ENCODE measurements at places on chromosomes 4 and X. TPM values are rescaled to one million over a fixed set of nuclear protein-coding genes. Genes with fewer than 3 reads are reported as not detected.

USP51 gene
- total RNA-seq, result 1.7 TPM

- H3K4me3 ChIP-seq, result no peak overlapping the region
- H3K27ac ChIP-seq, result no peak overlapping the region
- no peaks in the 10 kb centered on the region for H3K4me1 ChIP-seq
- no peaks in the 10 kb centered on the region for H3K36me3 ChIP-seq
These were observed 8.4 kb downstream of the ZNF280C start for GRCh38 chrX:130260316-130260715.

GRCh38 chr4:156193106-156193505 lies 239.4 kb upstream of the CTSO start:
- no peak overlapping the region for H3K27ac ChIP-seq
- H3K4me3 ChIP-seq, result no peak overlapping the region
- H3K36me3 ChIP-seq, result no peaks in the 10 kb centered on the region
- DNase-seq, result no peak
- H3K4me1 ChIP-seq, result no peaks in the 10 kb centered on the region

- H3K27me3 ChIP-seq, result no peaks in the 10 kb centered on the region
- no peak overlapping the region for H3K27ac ChIP-seq
- H3K4me3 ChIP-seq, result no peak overlapping the region
- H3K36me3 ChIP-seq, result peaks cover 43% of the 10 kb centered on the region
These were observed 57.5 kb downstream of the MTM1 start for GRCh38 chrX:150625875-150626274.

DNA sequence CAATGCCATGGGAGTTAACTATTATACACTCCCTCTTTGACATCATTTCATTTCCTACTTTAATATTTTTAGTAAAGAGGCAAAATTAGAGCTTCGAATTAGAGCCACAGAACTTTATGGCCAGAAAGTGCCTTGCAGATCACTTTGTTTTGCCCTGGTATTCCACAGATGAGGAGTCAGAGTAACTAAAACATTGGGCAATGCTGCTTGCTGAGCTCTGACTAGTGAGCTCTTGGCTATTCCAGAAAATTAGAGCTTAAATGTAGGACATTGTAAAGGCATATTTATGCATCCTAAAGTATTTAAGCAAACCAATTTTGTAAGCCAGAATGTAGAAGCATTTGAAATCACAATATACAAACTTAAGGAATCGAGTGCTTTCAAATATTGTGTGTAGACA lies 6.3 kb upstream of the ZNF827 start:
- H3K4me3 ChIP-seq, result no peak overlapping the region
- H3K4me1 ChIP-seq, result no peaks in the 10 kb centered on the region
- no peaks in the 10 kb centered on the region for H3K36me3 ChIP-seq
- H3K27me3 ChIP-seq, result no peaks in the 10 kb centered on the region
- no peak overlapping the region for H3K27ac ChIP-seq

IL15 gene
- 7.0 TPM for total RNA-seq

GRCh38 chr4:103915224-103915869 lies 195.6 kb upstream of the TACR3 start:
- H3K4me1 ChIP-seq, result no peaks in the 10 kb centered on the region
- H3K4me3 ChIP-seq, result no peak overlapping the region
- no peak overlapping the region for H3K27ac ChIP-seq
- H3K27me3 ChIP-seq, result no peaks in the 10 kb centered on the region

DNA sequence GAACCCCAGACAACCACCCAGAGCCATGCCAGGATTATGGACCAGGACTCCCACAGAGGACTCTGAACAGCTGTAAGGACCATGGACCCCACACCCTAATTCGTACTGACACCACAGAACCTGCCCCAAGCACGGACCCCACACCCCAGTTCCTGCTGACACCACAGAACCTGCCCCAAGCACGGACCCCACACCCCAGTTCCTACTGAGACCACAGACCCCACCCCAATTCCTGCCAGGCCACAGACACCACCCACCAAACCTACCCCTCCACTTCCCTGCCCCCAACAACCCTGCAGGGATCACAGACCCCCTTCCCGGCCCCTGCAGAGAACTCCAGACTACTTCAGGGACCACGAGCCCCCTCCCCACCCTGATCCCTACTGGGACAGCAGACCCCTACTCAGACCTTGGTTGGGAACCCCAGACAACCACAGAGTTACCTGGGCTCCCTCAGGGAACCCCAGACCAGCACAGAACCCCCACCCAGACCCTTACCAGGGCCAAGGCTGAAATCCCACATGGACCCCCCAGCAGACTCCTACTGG lies 1.4 kb upstream of the DHRSX start:
- DNase-seq, result no peak
- no peak overlapping the region for H3K4me3 ChIP-seq
- H3K36me3 ChIP-seq, result no peaks in the 10 kb centered on the region
- H3K27me3 ChIP-seq, result no peaks in the 10 kb centered on the region
- peaks cover 6% of the 10 kb centered on the region for H3K4me1 ChIP-seq

GRCh38 chrX:133229361-133229760 lies 11.2 kb upstream of the TFDP3 start:
- no peak for DNase-seq
- no peaks in the 10 kb centered on the region for H3K27me3 ChIP-seq
- no peak overlapping the region for H3K4me3 ChIP-seq

CXCL10 gene
- total RNA-seq, result not detected

DNA sequence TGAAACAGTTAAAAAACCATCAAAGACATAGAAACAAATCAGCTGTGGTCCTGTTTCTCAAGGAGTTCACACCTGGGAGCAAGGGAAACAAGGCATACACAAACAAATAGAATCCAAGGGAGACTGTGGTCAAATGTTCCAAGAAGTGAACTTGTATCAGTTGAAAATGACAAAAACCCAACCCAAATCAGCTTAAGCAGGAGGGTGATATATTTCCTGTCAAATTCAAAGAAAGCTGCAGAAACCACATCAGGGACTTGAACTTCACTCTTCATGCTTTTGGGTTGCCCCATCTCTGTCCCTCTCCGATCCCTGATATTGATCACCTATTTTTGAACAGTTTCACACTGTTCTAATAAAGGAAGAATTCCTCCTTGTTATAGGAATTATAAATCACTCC lies 148.6 kb upstream of the FMR1 start:
- DNase-seq, result no peak
- H3K36me3 ChIP-seq, result no peaks in the 10 kb centered on the region
- H3K4me1 ChIP-seq, result peaks cover 2% of the 10 kb centered on the region
- no peaks in the 10 kb centered on the region for H3K27me3 ChIP-seq
- H3K27ac ChIP-seq, result no peak overlapping the region

MAGEA2 gene
- total RNA-seq, result 0.19 TPM

GRCh38 chr4:42339935-42340406 lies 57.3 kb upstream of the SHISA3 start:
- H3K4me1 ChIP-seq, result no peaks in the 10 kb centered on the region
- no peak for DNase-seq
- no peak overlapping the region for H3K4me3 ChIP-seq
- H3K27me3 ChIP-seq, result no peaks in the 10 kb centered on the region

DNA sequence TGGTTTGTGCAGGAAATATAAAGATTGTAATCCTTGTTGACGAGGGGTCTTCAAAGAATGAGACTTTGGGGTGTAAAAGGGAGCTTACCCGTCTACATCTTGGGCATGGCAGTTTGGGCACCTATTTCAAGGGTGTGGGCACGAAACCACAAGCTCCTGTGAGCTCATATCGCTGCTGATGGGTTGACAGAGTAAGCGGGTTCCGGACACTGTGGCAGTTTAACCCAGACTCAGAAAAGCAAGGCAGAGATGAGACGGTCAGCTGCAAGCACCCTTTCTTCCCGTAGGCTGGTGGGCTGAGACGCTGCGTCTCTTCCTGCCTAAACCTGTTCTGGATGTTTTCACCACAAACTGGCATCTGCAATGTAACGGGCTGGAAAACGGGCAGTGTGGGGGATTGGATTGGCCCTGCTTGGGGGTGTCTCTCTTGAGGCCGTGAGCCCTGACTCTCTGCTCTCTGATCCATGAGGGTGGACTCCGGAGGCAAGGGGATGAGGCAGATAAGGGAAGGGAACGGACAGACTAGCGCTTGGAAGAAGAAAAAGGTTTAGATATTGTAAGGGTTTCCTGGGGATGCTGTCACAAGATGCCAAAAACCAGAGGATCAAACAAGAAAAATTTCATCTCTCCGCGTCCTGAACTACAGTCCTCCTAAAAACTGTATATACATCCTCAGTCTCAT lies 237.5 kb downstream of the SHOX start:
- no peaks in the 10 kb centered on the region for H3K4me1 ChIP-seq
- DNase-seq, result no peak

PAGE2 gene
- not detected for total RNA-seq

DNA sequence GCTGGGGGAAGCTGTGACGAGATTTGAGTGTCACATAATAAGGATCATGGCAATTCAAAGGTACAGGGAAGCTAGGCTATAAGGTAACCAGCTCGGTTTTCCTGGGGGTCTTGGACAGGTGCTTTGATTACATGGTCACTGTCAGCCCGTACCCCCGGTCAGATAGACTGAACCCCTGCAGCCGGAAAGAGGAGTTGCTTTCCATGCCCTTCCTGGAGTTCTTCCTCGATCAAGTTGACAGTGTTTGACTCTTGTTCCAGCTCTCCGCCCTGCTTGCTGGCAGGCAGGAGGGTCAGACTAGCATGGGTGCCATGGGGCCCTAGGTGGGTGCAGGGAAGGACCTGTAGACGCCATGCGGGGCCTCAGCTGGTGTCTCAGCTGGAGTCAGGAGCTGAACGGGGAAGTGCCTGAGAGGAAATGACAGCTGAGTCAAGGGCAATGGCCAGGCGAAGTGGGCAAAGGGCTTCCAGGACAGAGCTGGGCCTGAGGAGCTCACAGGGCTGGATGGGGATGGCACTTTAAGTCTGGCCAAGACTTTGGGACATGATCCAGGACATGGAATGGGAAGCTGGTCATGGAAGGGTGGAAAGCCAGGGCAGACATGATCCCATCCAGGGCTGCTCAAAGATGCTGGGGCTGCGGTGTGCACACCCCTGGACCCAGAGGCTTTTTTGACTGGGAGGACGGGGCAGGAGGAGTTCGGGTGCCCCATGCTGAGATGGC lies 1.6 kb downstream of the TMEM187 start:
- H3K4me1 ChIP-seq, result no peaks in the 10 kb centered on the region
- DNase-seq, result no peak
- H3K27me3 ChIP-seq, result no peaks in the 10 kb centered on the region
- no peak overlapping the region for H3K4me3 ChIP-seq
- peak overlapping the region; percentile 72 for H3K27ac ChIP-seq

DNA sequence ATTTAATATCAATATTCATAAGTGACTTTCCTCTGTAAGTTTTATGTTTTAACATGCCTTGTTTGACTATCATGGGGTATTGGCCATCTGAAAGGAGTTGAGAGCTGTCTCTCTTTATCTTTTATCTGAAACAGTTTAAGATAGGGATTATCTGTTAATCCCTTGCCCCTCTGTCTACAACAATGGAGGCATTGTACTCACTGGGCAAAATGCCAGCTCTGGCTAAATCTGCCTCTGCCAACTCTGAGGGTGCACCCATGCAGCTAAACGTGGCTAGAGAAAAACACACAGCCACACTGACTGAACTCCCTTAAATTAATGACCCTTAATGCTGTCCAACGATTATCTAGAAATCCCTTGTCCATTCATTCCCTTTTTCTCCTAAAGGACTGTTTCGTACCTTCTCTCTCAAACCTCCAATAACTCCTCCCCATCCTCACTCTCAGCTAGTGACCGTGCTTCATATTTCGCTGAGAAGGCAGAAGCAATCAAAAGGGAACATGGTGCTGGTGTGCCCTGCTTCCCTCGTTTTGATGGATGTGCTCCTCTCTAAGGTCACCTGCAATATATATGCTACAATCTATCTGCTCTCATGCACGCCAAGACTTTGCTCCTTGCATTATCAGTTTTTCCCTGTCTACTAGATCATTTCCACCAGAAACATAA lies 10.3 kb downstream of the PHKA2 start:
- H3K27ac ChIP-seq, result no peak overlapping the region
- no peak for DNase-seq
- H3K27me3 ChIP-seq, result no peaks in the 10 kb centered on the region
- H3K36me3 ChIP-seq, result no peaks in the 10 kb centered on the region
- H3K4me1 ChIP-seq, result no peaks in the 10 kb centered on the region

MID2 gene
- total RNA-seq, result 21.1 TPM

Data from T-cell (primary cell).